Urothelium cell line (cell line): ENCODE measurements at places on chromosomes 5 and 9.

DNA sequence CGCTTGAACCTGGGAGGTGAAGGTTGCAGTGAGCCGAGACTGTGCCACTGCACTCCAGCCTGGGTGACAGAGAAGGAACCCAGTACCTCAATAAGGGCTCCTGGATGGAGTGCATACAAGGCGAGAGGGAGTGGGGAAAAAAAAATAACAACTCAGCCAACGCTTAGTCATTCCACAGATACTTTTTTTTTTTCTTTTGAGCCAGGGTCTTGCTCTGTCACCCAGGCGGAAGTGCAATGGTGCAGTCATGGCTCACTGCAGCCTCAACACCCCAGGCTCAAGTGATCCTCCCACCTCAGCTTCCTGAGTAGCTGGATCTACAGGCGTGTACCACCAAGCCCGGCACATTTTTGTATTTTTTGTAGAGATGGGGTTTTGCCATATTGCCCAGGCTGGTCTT lies 59.5 kb upstream of the GGTA1 start:
- no peak for DNase-seq

DNA sequence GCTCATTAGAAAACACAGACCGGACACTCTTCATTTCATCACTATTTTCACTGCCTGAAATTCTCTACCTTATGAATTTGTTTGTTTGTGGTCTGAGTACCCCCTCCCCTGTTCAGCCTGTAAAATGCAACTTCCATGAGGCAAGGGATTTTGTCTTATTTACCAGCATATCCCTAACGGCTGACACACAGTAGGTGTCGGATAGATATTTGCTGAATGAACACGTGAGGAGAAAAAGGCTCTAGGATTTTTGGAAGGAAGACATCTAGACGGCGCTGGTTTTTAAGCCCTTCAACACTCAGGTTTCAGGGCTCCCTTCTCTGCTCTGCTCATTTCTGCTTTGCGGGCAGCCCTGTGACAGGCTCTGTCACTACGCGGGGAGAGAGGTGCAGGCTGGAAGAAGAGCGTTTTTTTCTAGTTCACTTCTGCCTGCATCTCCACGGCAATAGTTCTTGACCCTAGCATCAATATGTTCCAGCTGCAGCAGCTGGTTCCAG lies 41.0 kb downstream of the KCNMB1 start:
- no peak for DNase-seq

DNA sequence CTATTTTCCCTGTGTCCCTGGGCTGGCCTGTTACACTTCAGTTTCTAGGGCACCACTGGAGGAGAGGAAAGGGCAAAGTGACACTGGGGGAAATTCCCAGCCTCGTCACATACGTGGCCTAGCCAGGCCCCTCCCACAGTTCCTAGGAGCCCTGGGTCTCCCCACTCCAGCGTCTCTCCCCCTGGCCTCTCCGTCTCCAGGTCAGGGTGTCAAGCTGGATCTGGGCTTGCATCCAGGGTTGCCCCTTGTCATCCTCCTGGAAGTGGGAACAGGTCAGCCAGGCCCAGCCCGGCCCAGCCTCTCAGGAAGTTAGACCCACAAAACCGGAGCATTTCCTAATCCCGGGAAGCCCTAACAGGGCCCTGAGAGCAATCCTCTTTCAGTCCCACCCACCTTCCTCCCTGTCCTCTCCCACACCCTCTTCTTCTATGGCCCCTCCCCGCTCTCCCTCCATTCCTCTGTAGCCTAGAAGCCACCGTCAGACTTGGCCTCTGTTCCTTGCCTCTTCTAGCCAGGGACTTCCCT lies 4.7 kb upstream of the TNIP1 start:
- no peak for DNase-seq

DNA sequence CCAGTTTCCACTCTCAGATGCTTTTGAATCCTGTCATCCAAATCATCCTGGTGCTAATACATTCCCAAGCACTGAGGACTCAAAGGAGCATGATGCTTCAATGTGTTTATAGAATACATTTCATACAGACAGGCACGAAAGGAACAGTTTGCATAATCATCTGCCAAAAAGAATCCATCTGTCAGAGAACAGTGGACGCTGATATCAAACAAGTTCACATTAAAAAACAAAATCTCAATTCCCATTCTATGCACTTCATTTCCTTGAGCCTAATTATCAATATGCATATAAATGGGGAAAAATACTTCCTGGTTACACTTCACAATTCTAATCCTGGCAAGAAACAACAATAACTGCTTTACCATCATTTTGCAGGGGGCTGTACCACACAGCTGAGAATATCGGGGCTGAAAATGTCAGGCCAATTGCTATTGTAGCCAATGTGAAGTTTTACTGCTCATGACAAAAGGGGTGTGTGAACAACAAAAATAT lies 125.5 kb upstream of the FAM174A start:
- DNase-seq: no peak

- DNase-seq: no peak
Measured at GRCh38 chr5:178487911-178488600, 102.1 kb downstream of the COL23A1 start.

- no peak for DNase-seq
Measured at GRCh38 chr9:129958796-129959195, 84.2 kb downstream of the FNBP1 start.

GRCh38 chr5:96626956-96627355 lies 35.2 kb upstream of the CAST start:
- DNase-seq: peak; percentile 25

- DNase-seq: no peak
Measured at GRCh38 chr9:21677834-21678233, 124.6 kb upstream of the MTAP start.

GRCh38 chr9:91840469-91840868 lies 109.6 kb downstream of the ROR2 start:
- no peak for DNase-seq

GRCh38 chr5:122863240-122863639 lies 17.8 kb downstream of the SNX24 start:
- DNase-seq: no peak

GRCh38 chr9:98540476-98540875 lies 168.3 kb downstream of the GABBR2 start:
- DNase-seq: no peak

- no peak for DNase-seq
Measured at GRCh38 chr5:67437905-67438845, 241.6 kb upstream of the CD180 start.

- DNase-seq: no peak
Measured at GRCh38 chr9:18343784-18344183, 130.2 kb upstream of the ADAMTSL1 start.

DNA sequence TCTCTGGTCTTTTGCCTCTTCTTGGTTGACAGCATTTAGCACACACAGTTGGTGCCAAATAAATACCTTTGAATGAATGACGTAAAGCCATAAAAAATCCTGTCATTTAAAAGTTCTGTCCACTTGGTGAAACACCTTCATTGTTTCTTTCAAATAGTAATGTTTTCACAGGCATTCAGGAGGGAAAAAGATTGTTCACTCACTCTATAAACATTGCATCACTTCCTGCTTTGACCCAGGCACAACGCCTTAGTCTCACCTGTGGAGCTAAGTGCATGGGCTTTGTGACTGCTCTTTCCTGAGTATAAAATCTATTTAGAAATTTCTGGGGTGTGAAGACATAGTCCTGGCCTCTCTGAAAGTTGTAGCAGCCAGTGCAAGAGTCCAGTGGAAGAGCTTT lies 88.9 kb upstream of the CXCL14 start:
- DNase-seq: no peak

- no peak for DNase-seq
Measured at GRCh38 chr5:178630951-178631350, 4.1 kb upstream of the CLK4 start.

DNA sequence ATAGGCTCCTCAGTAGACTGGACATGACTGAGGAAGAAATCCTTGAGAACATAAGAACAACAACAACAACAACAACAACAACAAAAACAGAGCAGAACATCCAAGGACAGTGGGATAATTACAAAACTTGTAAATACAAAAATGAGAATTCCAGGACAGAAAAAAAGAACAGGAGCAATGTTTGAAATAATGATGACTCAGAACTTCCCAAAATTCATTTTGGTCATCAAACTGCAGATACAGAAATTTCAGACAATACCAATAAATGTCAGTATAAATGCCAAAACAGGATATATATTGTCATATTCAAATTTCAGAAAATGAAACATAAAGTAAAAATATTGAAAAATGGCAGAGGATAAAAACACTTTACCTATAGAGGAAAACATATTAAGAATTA lies 259.0 kb downstream of the TRIM36 start:
- no peak for DNase-seq

- no peak for DNase-seq
Measured at GRCh38 chr5:67173959-67174358, 22.6 kb downstream of the CD180 start.

DNA sequence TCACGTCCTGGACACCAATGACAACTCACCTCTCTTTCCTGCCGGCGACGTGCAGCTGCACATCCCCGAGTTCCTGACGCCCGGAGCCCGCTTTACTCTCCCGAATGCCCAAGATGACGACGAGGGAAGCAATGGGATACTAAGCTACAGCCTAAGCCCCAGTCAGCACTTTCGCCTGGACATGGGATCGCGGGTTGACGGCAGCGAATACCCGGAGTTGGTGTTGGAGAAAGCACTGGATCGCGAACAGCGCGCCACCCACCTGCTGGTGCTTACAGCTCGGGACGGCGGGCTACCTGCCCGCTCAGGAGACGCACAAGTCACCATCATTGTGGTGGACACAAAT lies 1.1 kb downstream of the PCDHAC1 start:
- DNase-seq: no peak

DNA sequence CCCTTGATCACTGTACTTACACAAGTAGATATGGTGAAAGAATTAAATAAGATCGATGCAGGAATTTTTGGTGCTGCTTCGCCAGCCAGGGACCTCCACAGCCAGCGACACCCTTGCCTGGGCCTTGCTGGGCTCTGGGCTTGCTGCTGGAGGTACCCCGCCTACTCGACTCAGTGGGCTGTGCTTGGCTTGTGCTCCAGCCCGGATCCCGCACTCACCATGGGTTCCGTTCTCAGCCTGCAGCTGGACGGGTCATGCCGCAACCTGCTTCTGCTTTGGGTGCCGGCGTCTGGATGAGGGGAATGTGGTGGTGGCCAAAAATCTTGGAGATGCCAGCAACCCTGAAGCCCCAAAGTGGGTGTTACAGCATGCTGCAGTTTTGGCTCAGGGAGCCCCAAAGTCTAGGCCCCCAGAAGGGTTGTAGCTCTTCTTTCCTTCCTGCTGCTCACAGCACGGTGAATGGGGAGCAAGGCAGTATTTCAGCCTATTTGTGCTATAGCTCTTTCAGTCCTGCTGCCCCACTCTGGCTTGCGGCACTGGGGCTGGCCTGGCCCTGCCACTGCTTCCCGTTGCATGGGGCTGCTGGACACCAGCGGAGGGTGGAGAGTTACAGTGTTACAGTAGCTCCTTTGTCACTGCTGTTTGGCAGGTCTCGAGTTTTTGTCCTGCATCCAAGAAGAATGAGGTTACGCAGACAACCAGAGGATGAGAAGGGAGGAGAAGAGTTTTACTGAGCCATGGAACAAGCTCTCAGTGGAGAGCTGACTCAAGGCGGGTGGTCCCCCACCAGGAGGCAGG lies 48.0 kb downstream of the TARS1 start:
- DNase-seq: no peak

GRCh38 chr9:86741311-86742208 lies 205.7 kb downstream of the GAS1 start:
- peak; percentile 50 for DNase-seq

DNA sequence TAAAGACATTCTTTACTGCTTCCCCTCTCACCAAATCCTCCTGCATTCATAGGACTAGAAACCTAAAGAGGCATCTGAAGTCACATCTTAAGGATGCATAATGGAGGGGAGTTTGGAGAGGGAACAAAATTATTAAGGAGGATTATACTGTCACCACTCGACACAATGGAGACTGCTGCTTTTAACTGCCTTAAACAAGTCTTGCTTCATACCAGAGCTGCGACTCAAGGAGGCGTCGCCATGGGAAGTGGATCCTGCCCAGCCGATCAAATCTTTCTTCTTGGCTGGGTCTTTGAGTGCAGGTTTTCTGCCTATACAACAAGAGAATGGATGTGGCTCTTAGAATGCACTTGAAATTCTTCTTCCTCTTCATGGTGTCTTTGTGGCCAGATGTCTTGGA lies 66.7 kb upstream of the FOXE1 start:
- no peak for DNase-seq

DNA sequence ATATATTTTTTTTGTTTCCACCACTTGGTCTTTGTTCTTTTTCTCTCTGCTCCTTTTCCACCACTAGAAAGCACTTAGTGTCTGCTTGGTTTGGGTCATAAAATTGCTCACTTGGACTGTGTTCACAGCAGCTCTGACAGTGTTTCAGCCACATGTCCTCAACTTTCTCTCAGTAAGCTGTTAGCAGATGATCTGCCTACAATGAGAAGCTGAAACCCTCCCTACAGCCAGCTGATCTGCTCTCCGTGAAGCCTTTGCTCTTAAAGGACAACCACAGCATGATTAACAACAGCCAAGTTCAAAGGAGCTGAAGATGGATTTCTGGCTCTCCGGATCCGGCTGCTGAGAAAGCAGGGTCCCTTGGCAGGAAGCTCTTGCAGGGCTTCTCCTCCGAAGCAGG lies 31.6 kb downstream of the PRLR start:
- no peak for DNase-seq

DNA sequence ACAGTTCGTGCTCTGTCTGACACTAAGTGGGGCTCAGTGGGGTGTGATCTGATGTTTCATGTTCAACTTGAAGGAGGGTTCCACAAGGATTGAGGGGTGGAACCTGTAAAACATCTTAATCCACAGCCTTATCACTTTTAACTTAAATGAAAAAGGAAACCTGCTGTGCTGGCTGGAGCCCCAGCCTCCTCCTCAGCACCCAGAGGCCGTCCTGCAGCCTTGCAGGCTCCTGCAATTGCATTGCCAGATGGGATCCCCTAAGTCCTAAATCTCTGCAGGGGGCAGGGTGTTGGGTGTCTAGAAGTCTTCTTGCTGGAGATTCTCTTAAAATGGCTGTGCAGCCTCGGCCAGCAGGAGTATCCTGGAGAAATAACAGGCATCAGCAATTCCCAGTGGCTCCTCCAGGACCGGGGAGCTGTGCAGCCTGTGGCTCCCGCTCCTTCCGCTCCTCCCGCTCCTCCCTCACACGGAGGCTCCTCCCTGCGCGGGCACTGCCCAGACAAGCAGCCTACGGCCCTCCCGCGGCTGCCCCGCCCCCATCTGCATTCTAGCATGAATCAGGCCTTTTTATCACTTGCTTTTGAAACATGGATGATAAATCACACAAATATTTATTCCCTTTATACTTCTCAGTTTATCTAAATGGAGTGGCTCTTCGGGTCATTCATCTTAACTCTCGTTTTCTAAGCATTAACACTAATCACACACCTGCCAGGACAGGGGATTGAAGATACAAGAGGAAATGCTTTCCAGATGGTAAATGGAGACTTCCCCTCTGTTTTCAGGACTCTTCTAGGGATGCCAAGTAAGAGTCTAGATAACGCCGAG lies 131.0 kb downstream of the ADAMTS16 start:
- DNase-seq: peak; percentile 97

GRCh38 chr9:27362447-27363210 lies 65.7 kb upstream of the EQTN start:
- DNase-seq: peak; percentile 25
